ENCODE measurements at places on chromosomes 3 and 15.

DNA sequence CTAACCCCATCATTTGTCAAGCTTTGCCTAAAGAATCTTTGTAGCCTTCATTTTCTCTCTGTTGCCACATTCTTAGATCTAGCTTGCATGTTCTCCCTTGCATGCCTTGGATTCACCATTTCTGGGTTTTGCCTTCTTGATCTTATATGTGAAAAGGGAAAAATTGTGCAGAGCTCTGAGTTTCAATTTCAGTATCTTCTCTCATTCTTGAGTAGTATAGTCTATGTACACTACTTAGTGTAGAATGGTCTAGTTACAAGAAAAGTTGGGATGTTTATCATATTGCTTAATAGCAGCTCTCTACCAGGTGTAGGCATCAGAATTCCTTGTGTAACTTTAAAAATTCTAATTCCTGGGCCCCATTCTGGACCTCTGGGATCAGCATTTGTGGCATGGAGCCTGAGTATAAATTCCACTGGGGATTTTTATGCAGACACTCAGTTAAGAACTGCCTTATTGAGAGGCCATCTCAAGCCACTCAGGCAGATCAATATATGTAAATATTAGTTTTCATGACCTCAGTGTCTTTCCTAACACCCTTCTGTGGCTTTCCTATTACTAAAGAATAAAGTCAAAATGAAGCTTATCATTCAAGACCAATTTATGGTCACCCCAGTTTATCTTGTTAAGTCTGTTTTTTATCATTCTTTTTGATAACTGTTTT lies 23.4 kb downstream of the GTF2E1 start:
- DNase-seq: no peak

DNA sequence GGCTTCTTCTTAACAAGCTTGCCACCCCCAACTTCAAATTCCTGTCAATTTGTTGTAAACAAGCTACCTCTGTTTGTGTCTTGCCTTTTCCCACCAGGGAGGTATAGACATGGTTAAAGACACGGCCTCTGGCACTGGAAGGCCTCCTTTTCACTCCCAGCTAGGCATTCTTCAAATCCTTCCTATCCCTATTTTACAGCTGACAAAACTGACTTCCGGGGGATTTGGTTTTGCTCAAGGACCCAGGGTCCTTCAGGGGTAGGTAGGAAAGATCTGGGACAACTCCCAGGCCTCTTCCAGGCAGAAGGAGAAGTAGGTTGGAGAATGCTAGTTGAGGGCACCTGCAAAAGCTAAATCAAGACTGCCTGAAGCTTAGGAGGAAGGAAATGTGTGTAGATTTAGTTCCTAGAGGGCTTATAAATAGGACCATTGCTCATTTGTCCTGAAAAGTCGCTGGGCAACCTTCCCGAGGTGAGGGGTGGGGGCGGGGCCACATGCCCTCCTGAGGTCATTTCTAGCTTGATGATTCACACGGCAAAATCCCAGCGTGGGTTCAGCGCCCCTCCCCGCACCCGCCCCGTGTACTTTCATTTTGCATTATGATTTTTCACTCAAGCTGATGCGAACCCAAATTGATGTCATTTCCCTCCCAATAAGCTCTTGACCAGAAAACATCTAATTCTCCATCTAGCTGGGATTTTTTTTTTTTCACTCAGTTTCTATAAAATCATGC lies 365.5 kb downstream of the SHQ1 start:
- no peak for DNase-seq

DNA sequence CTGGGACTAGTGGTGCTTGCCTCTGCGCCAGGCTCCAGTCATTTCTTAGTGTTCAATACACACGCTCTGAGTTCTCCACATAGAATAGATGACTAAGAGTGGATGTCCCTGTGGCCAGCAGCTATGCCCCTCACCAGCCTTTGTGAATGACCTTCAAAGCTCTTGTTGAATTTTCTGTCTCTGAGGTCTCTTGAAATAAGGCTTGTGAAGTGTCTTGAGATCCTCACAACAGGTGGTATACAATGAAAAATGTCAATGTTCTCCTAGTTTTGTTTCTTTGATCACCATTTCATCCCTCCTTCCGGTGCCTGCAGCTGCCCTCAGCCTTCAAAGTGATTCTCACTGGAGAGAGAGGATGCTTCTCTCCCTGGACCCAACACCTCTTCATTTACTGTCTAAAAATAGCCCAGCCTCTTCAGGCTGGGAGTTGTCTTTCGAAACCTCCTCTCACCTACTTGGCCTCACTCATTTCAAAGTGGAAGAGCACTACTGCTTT lies 5.4 kb downstream of the MAPKBP1 start:
- DNase-seq: peak; percentile 26

DNA sequence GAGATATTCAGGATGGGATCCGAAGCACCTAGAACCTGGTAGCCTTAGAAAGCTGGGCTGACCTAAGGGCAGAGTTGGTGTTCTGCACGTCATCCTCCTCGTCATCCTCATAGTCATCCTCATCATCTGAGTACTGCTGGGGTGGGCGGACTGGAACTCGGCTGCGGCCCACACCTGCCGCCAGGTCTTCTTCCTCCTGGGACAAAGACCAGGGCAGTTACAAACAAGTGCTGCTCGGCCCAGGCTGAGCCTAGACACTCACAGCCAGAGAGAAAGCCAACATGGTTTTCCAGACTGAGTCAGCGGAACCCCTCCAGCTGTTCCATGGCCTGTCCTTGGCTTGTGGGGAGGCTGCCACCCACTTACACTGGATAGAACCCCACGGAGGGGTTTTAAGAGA lies 40.5 kb downstream of the SEMA3G start:
- DNase-seq: no peak

DNA sequence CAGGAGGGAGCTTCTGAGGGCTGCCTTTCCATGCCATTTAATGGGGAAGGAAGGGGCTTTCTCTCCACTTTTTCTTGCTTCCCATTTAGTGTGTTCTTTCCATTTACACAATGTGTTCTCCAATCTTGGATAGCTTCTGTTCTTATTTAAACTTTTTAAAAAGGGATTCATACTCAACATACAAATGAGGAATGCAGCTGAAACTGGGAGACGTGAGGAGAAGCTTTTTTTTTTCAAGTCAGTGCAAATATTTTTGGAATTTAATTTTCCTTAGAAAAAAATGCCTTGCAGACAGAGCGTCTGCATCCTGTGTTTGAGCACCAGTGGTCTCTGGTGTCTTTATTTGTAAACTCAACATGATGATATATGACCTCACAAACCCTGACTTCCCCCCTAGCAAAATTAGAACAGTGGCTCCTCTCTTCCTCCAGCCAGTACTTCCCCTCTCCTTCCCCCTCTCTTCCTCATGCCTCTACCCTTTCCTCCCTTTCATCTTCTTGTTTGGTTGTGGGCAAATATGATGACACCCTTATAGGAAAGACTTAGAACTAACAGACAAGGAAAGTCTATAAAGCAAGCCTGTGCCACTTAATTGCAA lies 48.1 kb upstream of the PCSK6 start:
- DNase-seq: no peak

- DNase-seq: no peak
These were observed 235.8 kb downstream of the RAP2B start for GRCh38 chr3:153397794-153398193.

- no peak for DNase-seq
These were observed 30.6 kb downstream of the CRTAP start for GRCh38 chr3:33144433-33144832.

- no peak for DNase-seq
These were observed 63.0 kb downstream of the SLTM start for GRCh38 chr15:58870451-58870850.

GRCh38 chr3:99711351-99711750 lies 73.0 kb downstream of the COL8A1 start:
- DNase-seq: no peak

DNA sequence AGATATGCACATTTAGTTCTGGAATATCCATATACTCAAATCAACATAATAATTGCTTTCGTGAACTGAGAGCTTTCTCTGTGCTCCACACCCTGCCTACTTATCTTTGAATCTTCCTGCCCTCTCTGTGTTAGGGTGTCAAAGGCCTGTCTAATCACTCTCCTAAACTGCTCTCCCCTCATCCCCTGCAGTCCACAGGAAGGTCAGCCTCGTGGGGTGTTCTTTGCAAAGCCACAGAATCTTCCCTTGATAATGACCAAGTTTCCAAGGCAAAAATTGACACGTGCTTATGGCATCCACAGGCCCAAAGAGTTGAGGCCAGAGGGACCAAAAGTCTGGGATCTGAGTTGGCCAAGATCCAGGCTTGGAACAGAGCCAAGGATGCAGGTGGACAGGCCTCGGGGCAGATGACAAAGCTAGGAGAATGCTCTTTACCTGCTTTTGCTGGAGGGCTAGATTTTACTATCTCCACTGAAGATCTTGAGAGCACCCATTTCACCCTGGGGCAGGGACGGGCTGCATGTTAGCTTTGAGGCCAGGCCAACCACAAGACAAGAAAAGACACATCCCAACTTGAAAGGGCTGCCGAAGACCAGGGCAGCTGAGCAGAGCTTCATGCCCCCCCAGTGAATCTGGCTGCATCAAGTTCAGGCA lies 20.4 kb downstream of the BHLHE40 start:
- DNase-seq: no peak

GRCh38 chr3:20406611-20407011 lies 220.6 kb upstream of the SGO1 start:
- no peak for DNase-seq

DNA sequence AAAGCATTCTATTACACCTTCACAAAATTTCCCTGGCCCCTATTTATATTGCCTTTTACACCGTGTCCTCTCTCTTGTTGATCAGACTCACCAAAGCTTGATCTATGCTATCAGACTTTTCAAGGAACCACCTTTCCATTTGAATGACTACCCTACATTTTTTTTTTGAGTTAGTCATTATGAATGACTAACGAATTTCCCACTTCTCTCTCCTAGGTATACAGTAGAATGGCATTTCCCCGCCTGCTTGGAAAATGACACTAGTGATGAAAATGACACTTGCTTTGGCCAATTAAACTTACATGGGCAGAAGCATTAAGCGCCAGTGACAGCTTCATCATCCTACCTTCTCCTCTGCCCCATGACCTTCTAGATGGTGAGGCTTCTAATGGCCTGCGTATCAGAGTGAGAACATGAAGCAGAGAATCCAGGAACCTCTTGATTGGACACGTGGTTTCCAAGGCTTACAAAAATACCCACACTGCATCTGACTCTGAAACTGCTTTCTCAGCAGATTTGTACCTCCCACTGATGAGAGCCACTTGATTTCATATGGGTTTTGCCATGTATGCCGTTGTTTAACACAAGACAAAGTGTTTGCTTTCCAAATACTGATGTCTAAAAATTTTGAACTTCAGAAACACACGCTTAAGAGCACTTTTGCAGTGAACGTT lies 370.5 kb downstream of the CTNNB1 start:
- DNase-seq: no peak

DNA sequence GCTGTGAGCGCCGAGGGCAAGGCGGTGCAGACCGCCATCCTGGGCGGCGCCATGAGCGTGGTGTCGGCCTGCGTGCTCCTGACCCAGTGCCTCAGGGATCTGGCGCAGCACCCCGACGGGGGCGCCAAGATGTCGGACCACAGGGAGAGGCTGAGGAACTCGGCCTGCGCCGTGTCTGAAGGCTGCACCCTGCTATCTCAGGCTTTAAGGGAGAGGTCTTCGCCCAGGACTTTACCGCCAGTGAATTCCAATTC lies 2.3 kb downstream of the TLNRD1 start:
- no peak for DNase-seq

DNA sequence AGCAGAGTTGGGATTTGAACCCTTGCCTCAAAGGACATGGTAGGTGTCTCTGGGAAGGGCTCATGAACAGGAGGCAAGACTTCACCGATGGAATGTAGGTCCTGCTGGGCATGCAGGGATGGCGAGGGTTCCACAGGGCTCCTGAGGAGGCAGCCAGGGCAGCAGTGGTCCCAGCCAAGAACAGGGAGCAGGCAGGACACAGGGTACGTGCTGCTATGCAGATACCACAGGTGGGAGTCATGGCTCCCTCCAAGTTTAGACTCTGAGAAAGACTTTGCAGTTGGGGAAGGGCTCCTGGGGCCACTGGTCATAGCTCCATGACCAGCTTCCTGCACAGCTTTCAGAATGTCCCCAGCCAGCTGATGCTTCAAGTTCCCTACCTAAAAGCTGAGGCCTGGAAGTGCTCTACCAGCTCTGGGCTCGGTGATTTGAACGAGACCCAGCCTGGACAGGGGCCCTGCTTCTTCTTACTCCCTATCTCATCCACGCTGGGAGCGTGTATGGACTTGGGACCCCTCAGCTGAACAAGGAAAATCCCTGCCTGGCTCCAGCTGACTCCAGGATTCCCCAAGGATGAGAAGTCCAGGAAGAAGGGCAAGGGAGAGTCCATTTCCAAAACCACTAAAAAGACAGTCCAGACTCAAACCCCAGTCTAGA lies 747 bp downstream of the MYL3 start:
- no peak for DNase-seq

DNA sequence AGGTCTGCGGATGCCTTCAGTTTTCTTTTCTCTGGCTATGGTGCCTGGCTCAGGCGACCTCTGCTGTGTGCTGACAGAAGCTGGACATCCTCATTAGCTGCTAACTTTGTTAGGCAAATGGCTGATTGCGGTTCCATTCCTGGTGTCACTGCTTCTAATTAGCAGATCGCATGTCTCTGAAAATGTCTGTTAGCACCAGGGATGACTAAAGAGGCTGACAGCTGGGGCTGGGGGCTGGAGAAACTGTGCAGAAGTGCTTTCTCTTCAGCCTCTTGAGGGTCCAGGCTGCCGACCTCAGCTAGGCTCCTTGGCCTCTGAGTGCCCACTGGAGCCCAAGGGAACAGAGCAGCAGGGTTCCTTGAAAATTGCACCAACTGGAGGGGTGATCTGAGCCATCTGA lies 39.3 kb downstream of the CHCHD6 start:
- no peak for DNase-seq

- no peak for DNase-seq
These were observed 897.6 kb upstream of the NR2F2 start for GRCh38 chr15:95432878-95433405.

All from NCI-H187 treated with DMSO at 0.1 percent for 48 hours (cell line).